Left renal pelvis (tissue), 4 donors: ENCODE measurements at places on chromosomes 11 and 22.

DNA sequence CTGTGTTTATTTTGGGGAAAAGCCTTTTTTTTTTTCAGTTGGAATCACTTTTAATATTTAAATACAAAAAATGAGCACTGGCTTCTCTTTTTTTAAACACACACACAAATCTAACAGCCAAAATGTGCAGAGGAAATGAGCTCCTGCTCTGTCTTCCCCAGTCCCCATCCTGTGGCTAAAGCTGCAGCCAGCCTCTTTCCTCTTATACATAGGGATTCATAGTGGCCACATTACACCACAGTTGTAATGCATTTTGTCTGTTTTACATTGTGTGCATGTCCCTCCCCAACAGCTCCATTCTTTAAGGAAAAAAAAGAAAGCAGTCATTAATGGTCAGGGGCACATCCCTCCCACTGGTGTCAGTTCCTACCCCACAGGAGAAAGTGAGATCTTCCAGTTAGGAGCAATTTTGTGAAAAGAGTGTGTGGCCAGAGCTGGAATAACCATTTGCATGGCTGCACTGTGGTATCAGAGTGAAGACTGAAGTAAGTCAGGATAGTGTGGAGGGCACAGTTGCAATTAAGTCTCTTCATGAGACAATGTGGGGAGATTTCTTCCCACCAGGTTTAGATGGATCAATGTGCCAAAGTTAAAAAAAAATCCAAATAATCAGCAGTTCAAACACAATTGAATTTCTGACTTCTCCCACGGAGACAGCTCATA lies 220.6 kb downstream of the TMEM135 start:
- DNase-seq, result no peak

- no peak for DNase-seq
Measured at GRCh38 chr11:47570651-47571356, 5.4 kb downstream of the PTPMT1 start.

DNA sequence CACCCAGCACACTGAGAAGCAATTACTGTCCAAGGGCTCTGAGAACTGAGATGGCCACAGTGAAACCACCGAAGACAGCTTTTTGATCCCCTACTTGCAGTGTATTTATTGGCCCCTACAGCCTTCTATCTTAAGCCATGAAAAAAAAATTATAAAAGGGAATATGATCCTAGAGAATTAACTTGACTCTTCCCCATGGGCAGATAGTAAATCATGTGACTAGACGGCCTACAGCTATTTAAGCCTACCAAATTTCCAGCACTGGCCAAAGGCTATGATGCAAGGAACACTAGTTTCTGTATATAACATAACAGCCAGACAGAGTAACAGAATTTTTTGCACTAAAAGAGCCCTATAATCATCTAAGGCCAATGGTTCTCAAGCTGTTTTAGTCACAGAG lies 53.8 kb downstream of the KCNA4 start:
- no peak for DNase-seq

DNA sequence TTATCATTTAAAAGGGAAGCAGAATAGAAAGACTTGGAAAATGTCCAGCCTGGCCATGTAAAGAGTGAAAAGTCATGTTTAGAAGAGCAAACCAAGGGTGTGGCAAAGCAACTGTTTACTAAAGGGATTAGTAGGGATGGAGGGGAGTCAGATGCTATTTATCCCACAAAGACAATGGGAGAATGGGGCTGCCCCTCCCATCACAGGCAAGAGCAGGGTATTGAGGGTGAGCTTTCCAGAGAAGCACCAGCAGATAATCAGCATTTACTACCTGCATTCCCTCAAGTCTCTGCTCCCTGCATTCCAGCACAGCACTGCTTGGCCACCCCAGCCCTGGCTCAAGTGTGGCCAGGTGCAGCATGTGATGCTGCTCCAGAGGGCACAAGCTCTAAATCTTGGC lies 18.5 kb upstream of the QSER1 start:
- DNase-seq, result no peak

GRCh38 chr11:36478700-36479329 lies 31.3 kb downstream of the TRAF6 start:
- DNase-seq, result peak; percentile 37

GRCh38 chr11:33735271-33736147 lies 714 bp downstream of the CD59 start:
- no peak for DNase-seq
